ENCODE measurements at places on chromosomes 5 and 9. TPM values are rescaled to one million over a fixed set of nuclear protein-coding genes. Genes with fewer than 3 reads are reported as not detected.

DNA sequence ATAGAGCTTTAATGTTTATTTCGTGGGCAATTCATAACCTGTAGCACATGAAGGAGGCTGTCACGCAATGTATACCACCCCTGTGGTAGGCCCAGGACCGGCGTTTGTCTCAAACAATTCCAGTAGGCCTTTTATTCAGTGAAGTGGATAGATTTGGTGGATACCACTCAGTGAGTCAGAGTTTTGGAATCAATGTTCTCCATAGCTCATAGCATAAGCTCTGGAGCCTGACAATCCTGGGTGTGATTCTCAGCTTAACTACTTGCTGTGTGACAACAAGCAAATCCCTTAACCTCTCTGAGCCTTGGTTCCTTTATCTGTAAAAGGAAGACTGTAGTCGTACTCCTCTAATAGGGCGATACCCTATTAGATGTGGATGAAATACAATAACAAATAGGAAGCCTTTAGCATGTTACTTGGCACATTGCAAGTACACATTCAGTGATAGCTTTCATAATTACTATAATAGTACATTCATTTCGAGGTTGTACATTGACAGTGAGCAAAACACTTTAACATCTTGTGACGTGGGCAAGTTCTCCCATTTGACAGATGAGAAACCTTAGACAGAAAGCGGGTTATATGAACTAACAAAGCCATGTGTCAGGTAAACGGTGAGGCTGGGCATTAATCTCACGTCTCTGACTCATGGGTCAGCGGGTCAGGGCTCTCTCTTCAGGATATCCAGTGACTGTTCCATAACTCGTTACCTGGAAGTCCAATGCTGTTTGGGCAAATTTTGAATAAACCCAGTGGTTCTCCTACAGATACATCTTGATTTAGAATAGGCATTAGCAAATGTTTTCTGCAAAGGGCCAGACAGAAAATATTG is 130.8 kb downstream of the C9orf152 start:
- DNase-seq, result no peak

IFNB1 gene
- not detected for total RNA-seq

- DNase-seq, result no peak
These were observed 223.6 kb upstream of the KIF2A start for GRCh38 chr5:62082370-62082801.

GRCh38 chr9:35548571-35548970 is 56.5 kb upstream of the TESK1 start:
- DNase-seq, result no peak

FOXD4 gene
- 1.2 TPM for total RNA-seq

CNTNAP3B gene
- 23.1 TPM for total RNA-seq

Data from H4 (cell line).